T-helper 2 cell (primary cell): ENCODE measurements at places on chromosomes 11 and 22.

DNA sequence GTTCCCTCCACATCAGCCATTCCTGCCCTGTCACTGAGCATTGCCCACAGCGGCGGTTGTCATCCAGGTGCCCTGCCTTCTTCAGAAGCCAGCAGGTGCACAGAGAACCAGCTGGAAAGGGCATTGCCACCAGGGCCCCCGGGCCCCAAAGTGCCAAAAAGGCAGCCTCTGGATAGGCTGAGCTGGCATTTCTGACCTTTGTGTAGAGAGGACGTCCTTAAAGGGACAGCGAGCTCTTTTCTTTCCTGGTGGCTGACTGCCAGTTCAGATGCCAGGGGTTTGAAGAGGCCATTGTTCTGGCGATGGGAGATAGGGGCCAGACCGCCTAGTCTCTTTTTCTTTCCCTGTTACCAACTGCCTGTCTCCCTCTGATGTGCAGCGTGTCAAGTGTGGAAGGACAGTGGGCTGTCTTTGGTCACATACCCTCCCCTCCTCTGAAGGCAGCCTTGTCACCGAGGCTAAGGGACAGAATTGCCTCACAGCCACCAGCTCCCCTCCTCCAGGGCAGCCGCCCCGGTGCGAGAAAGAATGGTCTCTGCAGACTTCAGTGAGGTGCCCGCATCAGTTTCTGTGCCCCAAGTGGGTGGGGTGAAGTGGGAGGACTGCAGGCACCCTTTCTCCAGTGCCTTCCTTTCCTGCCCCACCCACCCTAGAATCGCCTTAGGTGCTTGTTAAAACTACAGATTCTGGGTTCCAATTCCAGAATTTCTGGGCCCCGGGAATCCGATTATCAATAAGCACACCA lies 109.6 kb downstream of the SCN3B start:
- no peak for DNase-seq

DNA sequence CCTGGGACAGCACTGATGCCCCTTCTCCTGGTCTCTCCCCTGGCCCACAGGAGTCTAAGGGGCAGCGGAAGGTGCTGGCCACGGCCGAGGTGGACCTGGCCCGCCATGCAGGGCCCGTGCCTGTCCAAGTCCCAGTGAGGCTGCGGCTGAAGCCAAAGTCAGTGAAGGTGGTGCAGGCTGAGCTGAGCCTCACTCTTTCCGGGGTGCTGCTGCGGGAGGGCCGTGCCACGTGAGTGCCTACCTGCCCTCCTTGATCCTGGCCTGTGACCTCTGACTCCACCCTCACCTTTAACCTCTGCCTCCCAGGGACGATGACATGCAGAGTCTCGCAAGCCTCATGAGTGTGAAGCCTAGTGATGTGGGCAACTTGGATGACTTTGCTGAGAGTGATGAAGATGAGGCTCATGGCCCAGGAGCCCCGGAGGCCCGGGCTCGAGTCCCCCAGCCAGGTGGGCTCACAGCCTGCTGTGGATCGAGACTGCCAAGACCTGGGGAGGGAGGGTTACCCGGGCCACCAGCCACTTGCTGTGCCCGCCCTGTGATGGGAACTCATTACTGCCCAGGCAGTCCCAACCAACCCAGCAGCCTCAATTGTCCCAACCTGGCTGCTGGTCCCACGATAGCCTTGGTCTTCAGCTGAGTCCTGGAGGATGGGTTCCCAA lies 4.3 kb downstream of the EHBP1L1 start:
- DNase-seq = no peak

DNA sequence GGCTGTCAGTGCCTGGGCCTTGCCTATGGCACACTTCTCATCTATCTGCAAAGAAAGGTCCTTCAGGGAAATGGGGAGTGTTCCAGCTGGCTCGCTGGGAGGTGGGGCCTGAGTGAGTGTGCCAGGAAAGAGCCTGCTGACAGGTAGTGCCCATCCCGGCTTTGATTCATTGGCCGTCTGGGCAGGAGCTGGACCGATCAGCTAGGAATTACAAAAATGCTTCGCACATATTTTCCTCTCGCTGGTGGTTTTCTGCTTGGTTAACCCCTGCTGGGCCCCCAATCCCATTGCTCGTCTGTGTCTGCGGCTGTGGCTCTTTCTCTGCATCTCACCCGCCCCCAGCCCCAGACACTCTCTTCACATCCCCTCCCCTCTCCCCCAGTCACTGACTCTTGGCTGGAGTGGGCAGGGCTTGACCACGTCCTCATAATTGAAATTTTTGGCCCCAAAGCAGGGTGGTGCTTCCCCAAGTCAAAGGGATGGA lies 10.8 kb downstream of the LIF start:
- no peak for DNase-seq

GRCh38 chr22:43828998-43829782 lies 17.1 kb upstream of the EFCAB6 start:
- no peak for DNase-seq

DNA sequence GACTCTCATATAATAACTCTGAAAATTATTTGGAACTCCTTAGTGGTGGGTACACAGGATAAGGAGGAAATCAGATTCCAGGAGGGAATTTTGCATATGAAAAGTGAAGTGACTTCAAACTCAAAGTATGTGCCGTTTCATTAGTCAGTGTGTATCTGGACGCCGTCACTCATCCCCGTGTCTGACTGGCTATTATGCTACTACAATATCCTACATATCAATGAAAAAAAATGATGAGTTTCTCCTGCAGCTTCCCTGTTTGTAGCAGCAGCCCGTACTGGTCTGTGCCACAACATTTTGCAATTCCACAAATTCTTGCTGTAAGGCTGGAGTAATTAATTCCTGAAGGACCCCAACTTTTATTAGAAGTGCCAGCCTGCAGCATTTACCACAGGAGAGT lies 16.5 kb downstream of the WT1 start:
- DNase-seq = no peak

- no peak for DNase-seq
Observed at GRCh38 chr11:11281626-11282025, 71.4 kb downstream of the CSNK2A3 start.

- no peak for DNase-seq
Observed at GRCh38 chr11:114259551-114259983, 36.6 kb upstream of the NNMT start.

DNA sequence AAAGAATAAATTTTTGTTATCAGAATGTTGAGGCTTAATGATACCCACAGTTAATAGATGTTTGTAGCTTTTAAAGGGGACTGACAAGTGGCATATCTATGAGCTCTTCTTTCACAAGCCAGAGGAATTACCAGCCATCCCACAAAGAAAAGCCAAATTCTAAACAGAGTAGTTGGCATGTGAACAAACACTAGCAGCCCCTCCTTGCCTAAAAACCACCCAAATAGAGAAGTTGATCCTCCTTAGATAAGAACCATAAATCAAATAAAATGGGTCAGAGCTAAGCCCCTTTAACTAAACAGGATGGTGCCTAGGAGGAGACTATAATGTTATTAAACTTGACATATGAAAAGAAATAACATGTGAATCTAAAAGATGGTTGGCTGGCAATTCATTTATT lies 11.4 kb downstream of the LPXN start:
- DNase-seq = no peak

- DNase-seq = peak; percentile 73
Observed at GRCh38 chr11:95764267-95764898, 25.2 kb downstream of the FAM76B start.

GRCh38 chr11:68890490-68891231 lies 13.0 kb downstream of the MRPL21 start:
- DNase-seq = no peak

DNA sequence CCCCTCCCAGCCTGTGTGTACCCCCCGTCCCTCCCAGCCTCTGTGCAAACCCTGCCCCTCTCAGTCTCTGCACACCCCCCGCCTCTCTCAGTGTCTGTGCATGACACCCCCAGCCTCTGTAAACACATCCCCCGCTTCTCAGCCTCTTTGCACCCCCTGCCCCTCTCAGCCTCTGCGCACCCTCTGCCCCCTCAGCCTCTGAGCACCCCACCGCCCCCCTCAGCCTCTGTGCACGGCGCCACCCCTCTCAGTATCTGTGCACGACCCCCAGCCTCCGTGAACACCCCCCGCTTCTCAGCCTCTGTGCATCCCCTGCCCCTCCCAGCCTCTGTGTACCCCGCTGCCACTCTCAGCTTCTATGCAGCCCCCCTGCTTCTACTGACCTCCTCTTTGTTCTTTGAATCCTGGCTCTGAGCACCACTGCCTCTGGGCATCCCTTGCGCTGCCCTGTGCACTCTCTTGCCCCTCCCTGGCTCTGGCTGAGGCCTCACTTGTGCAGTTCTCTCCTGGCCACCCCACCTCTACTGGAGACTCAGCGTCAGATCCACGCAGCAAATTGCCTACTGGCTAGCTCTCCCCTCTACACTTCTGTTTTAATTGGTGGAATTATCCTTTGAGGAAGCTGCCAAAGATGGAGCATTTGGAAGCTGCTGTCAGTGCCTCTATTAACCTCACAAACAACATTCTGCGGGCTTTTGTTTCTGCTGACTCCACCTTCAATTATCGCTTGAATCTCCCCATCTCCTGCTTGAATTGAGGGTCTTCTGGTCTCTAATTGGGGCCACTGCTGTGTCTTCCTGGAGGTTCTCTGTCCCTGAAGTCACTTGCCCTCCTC lies 838.6 kb downstream of the TBC1D22A start:
- no peak for DNase-seq

DNA sequence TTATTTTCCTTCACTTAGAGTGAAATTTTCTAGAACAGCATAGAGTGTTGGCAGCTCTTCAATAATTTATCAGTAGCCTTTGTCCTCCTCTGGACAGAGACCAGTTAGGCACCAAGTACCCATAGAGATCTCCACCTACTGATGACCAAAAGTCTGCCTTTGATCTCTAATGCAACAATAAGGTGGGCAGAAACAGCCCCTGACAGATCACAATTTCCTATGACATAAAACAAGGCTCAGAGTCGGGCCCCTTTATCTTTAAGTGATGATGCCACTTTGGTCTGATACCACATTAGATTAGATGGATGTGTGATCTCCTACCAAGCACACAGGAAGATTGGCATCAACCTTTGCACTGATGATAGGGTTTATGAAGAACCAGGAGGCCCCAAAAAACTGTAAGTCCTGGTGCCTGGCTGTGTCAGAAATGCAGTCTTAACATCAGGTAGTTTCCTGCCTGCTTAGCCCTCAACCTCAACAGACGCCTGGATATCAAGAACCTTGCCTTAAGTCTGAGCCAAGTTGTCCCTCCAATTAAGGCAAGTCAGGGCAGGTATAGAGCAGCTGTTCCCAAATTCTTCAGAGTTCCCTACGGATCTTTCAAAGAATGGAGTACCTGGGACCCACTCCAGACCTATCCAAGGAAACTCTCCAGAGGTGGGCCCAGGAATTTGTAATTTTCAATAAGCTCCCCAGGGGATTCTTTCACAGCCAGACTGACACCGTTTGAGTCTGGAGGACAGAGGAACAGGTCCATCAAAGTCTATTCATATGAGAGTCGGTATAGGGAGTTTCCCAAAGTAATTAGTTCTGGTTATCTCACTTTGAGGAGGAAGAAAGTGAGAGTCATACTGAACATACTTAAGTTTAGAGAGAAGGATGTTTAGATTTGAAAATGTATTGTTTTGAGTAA lies 30.6 kb upstream of the TMPRSS4 start:
- DNase-seq = no peak

GRCh38 chr11:105000797-105001196 lies 22.2 kb downstream of the CASP5 start:
- peak; percentile 14 for DNase-seq

- DNase-seq = peak; percentile 59
Observed at GRCh38 chr22:22787786-22788459, 99.7 kb upstream of the IGLL5 start.

DNA sequence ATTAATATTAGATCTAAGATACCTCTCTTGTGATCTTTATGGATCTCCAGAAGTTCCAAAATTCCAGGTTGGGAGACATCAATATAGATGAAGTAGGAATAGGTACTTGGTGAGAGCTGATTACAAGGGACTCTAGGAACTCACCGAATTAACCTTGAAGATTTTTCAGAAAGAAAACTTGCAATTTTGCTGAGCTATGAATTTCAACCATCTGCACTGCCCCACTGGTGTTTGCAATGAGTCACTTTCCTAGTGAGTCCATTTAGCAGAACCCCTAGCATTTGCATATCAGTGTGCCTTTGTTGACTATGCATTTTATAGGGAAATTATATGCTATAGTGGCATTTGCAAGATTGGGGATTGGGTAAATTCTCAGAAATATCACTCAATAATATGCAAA lies 122.0 kb downstream of the CTNND1 start:
- no peak for DNase-seq

GRCh38 chr11:2377511-2378443 lies 667 bp downstream of the CD81 start:
- DNase-seq = peak; percentile 56

GRCh38 chr11:26137651-26138050 lies 194.3 kb upstream of the ANO3 start:
- no peak for DNase-seq

DNA sequence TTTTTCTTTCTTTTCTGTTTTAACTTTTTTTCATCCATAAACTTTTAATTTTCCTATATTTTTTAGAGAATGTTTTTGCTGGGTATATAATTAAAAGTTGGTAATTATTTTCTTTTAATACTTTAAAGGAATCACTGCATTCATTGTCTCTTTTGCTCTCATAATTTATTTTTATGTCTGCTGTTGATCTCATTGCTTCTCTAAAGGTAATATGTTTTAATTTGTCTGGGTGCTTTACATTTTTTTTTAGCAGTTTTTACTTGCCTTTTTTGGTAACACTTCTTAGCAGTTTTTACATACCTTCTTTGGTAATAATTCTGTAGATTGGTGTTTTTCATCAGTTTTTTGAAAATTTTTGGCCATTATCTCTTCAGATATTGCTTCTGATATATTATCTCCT lies 89.4 kb upstream of the BMAL1 start:
- no peak for DNase-seq
